ENCODE measurements at places on chromosomes 5 and 9.
A peak's percentile ranks its signal among the peaks of the same experiment; 100 is the strongest.

GRCh38 chr5:43008363-43009153 is 31.6 kb downstream of the ANXA2R start:
- peak; percentile 95 for DNase-seq

DNA sequence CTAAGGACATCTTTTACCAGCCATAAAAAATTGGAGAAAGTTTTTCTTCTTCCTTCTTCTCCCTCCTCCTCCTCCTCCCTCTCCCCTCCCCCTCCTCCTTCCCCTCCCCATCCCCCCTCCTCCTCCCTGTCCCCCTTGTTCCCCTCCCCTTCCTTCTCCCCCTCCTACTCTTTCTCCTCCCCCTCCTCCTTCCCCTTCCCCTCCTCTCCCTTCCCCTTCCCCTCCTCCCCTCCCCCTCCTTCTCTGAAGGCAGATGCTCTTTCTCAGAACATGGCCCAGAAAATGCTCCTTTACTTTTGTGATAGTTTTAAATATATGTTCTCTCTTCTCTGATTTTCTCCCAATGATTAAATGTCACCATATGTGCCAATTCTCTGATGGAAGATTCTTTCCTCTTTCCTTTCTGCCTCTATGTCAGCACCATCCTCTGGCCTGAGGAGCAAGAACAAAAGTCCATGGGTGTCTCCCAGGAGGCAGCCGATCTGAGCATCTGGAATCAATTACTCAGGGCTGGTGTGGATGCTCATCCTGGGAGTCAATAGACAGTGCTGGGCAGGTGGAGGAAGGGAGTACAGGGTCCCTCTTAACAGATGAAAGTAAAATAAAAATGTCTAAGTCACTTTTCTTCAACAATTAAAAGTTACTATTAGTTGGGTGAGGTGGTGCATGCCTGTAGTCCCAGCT is 63.0 kb upstream of the GNA14 start:
- no peak for DNase-seq

DNA sequence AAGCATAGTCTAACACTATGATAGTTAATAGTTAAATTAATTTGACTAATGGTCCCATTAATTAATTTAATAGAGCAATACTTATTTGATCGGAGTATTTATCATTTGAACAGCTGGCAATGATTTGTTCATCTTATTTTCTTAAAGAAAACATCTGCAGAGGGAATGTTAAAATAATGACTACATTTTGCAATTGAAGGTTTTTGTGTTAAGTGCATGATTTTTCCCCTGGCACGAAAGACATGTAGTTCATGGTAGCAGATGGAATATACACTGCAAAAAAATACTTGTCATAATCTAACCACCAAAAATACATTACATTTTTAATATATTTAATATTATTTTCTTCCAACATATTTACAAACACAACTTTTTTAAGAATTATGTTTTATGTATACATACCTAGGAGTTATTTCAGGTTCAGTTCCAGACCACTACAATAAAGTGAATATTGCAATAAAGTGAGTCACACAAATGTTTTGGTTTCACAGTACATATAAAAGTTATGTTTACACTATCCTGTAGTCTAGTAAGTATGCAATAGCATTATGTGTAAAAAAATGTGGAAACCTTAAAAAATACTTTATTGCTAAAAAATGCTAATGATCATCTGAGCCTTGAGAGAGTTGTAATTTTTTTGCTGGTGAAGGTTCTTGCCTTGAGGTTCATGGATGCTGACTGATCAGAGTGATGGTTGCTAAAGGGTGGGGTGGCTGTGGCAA is 292.6 kb upstream of the DAB2 start:
- DNase-seq, result no peak

GRCh38 chr9:36276781-36277181 is 18.5 kb upstream of the GNE start:
- DNase-seq, result no peak

DNA sequence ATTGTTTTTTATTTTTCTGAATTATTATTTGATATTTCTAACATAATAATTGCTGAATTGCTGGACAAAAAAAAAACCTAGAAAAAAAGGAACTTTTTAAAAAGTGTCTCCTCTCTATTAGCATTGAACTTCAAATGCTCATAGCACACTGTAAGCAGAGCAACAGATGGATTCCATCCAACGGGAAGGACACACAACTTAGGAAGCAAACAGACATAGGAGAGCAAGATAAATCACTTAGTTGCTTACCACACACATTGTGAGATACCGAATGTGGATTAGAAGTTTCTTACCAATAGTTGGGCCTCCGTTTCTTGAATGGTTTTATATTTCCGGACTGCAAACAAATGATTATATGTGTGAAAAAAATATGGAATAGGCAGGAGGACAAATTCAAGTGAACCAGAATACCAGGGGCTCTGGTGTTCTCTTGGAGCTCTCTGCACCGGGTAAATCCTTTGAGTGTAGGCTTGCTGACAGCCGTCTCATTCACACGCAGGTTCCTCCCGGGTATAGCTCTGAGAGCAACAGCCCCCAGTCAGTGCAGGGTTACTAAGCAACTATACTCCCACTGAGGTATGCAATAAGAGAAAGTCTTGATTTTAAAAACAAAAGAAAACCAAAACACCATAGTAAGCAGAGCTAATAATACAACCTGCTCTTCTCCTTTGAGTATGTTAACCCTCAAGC is 217.6 kb downstream of the TMEM167A start:
- no peak for DNase-seq

DNA sequence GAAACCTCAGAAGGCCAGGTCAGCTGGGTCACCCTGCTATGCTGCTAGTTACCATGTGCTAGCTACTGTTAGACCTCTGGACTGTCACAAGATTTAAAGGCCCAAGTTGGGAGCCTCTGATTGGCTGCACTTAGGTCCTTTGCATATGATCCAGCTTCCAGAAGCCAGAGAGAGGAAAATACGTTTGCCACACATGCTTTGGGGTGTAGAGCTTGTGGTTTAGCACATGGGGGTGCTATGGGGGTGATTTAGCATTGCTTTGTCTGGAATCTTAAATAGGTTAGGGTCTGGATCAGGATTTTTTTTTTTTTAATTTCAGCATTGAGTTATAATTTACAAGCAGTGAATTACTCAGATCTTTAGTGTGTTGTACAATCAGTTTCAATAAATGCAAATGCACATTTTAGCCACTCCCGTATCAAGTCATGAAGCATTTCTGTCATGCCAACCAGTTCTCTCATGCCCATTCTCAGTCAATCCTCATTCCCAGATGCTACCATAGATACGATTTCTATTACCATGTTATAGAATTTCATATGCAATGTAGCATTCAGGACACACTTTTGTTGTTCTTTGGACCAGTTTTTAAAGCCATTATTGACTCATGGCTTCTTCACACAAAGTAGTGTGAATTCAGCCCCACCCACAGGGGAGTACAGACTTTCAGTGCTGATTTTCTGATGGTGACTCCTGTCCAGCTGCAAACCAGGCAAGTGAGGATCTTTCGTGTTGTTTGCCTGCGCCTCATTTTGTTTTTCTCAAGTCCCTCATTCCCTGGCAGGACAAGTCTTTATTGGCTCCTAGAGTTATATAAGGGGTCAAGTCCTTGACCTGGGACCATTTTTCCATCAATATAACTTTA is 250.4 kb downstream of the LRRC70 start:
- no peak for DNase-seq

DNA sequence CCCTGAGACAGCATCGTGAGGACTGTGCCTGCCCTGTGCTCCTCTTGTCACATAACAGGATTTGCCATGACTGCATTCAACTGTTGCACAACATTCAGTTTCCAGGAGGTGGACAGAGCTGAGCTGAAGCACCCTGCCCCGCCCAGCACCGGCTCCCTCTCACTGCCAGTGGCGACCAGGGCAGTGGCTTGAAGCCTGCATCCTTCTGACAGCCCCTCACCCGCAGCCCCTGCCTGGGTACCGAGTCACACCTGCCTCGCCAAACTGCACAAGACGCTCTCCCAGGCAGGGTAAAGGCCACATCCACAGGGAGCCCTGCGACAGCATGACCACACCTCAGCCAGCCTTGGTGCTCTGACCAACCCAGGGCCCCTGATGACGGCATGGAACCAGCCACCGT is 59.9 kb upstream of the ZNF354A start:
- no peak for DNase-seq

GRCh38 chr9:81318571-81318970 is 370.8 kb downstream of the TLE1 start:
- DNase-seq, result no peak

GRCh38 chr9:136426787-136427186 is 12.9 kb downstream of the INPP5E start:
- no peak for DNase-seq

DNA sequence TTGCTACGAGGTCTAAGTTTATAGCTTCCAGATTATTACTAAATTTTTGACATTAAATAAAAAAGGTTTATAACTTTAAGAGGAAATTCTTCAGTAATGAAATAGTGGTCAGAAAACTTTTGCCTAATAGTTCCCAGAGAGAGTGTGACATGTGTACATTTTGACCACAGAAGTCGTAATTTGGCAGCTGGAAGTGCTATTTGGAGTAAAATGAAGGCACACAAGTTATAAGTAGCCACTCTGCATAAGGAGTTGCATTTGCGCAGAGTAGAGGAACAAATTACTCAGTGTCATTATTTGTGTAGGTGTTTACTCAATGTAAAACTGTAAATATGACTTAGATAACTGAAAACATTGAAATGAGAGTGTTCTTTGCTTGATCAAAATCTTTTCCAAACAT is 408.4 kb downstream of the CCDC171 start:
- no peak for DNase-seq

DNA sequence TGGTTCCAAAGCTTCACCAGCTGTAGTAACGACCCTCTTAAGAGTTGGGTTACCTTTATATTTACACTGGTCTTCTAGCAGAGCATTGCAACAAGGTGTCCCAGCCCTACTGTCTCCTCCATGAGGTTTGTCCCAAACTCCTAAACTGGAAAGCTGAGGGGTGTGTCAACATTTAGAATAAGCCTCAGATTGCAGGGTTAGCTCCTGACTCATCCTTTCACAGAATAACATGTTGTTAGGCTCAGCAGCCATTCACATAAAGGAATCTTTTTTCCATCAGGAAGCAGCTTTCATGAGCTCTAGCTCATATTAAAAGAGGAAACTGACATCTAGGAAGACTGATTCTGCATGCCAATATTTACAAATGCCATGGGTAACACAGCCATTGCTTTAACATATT is 238.7 kb downstream of the EFNA5 start:
- DNase-seq, result no peak

- DNase-seq, result no peak
Measured at GRCh38 chr9:110133608-110134210, 74.2 kb downstream of the C9orf152 start.

- DNase-seq, result no peak
Measured at GRCh38 chr5:179816796-179817469, 3.8 kb upstream of the SQSTM1 start.

DNA sequence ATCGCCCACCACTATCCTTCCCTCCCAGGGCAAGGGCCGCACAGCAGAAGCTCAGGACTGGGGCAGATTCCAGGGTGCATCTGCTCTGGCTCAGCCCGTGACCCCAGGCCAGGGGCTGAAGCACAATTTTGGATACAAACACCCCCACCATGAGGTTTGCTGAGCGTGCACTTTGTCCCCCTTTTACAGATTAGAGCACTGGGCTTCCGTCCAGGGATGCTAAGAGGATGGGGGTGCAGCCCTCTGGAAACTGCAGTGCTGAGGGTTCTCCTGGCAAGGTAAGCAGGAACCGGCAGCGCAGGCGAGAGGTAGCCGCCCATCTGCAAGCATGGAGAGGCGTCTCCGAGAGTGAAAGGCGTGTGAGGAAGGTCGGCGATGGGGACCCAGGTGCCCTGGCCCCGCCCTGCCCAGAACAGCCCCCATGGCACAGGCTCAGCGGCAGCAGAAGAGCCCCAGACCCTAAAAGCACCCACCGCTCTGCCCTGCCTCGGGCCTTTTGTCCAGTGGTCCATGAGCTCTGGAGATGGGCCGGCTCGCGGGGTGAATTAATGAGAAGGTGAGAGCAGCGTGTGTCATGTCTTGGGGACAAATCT is 54.5 kb upstream of the OLFM1 start:
- DNase-seq, result no peak

GRCh38 chr5:91382530-91383026 is 539 bp downstream of the ARRDC3 start:
- DNase-seq, result no peak

GRCh38 chr5:179870403-179870903 is 11.8 kb upstream of the MRNIP start:
- no peak for DNase-seq

DNA sequence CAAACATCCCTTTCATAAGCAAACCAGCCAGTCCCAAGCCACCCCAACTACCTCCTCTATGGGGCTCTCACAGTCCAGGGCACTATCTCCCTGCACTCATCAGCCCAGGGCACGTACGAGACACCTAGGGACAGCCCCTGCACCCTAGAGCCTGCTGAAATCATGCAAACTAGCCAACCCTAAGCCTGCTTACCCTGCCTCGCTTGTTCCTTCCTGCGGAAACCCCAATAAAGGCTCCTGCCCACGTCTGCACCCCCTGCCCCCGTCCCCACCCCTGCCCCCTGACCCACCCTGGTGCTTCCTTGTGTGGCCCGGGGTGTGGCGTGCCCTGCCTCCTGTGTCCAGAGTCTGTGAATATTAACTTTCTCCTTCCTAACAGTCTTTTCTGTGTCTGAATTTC is 135.9 kb downstream of the GADD45G start:
- DNase-seq, result no peak

- DNase-seq, result no peak
Measured at GRCh38 chr9:27880156-27880555, 306.9 kb upstream of the C9orf72 start.

GRCh38 chr9:34085581-34086500 is 37.2 kb upstream of the UBAP2 start:
- no peak for DNase-seq

DNA sequence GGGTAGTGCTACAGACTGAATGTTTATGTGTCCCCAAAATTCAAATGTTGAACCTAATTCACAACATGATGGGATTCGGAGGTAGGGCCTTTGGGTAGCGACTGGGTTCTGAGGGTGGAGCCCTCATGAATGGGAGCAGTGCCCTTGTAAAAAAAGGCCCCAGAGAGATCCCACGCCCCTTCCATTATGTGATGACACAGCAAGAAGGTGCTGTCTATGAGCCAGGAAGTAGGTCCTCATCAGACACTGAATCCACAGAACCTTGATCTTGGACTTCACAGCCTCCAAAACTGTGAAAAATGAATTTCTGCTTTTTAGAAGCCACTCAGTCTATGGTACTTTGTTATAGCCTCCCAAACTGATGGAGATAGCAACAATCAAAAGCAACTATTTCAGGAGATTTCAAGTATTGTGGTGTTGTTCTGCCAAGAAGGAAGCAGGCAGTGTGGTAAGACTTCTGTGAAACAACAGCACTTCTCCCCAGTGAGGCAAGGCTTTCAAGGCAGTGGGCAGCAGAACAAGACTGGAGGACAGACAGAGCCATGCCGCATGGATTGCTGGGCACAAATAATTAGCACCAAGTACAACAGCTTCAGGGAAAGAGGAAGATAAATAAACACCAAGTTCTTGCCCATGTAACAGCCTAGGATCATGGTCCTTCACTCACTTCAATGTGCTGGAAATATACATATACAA is 76.1 kb downstream of the OR2K2 start:
- DNase-seq, result no peak

- peak; percentile 77 for DNase-seq
Measured at GRCh38 chr9:125407974-125408900, 146.6 kb downstream of the GAPVD1 start.

- DNase-seq, result no peak
Measured at GRCh38 chr9:133690081-133690561, 48.0 kb downstream of the SARDH start.

GRCh38 chr5:154783774-154784460 is 28.7 kb downstream of the LARP1 start:
- DNase-seq, result no peak

All from SW 1271 (cell line).